Camera-type eye (tissue), 1 donor: ENCODE measurements at places on chromosomes 5 and 9. TPM values are rescaled to one million over a fixed set of nuclear protein-coding genes. Genes with fewer than 3 reads are reported as not detected.

The THOC3 gene
- total RNA-seq: 51.3 TPM

The NR2F1 gene
- 82.4 TPM for total RNA-seq

The SNCB gene
- 10.1 TPM for total RNA-seq

The KIF4B gene
- total RNA-seq: 0.33 TPM

The SLC6A19 gene
- total RNA-seq: 0.27 TPM

The ENTREP1 gene
- total RNA-seq: 16.7 TPM

The PITX1 gene
- total RNA-seq: 31.1 TPM

The FAM163B gene
- not detected for total RNA-seq

The TLX3 gene
- not detected for total RNA-seq

The SCGB3A2 gene
- not detected for total RNA-seq

The ENHO gene
- 3.4 TPM for total RNA-seq

The FRMD3 gene
- total RNA-seq: 32.1 TPM

The ZMAT2 gene
- 37.4 TPM for total RNA-seq

The PDCD1LG2 gene
- not detected for total RNA-seq

The CCDC69 gene
- total RNA-seq: 3.8 TPM

The RPS14 gene
- total RNA-seq: 1,590 TPM

The ZDHHC11 gene
- total RNA-seq: 10.3 TPM

The TXNDC8 gene
- not detected for total RNA-seq

The PRKAA1 gene
- total RNA-seq: 100 TPM

The LCN15 gene
- not detected for total RNA-seq

The NOXA1 gene
- 4.2 TPM for total RNA-seq

The ASPN gene
- total RNA-seq: 81.0 TPM

The AHRR gene
- 11.5 TPM for total RNA-seq

The SLC22A4 gene
- 4.0 TPM for total RNA-seq

The SMIM33 gene
- total RNA-seq: not detected

The SPATA9 gene
- not detected for total RNA-seq

The CAVIN4 gene
- 31.4 TPM for total RNA-seq

The GPR151 gene
- total RNA-seq: not detected

The TRMT10B gene
- total RNA-seq: 8.7 TPM

The SYK gene
- 5.9 TPM for total RNA-seq

The STK10 gene
- 11.2 TPM for total RNA-seq
